NCI-H1930 (cell line): ENCODE measurements at places on chromosomes 11 and 22.
A peak's percentile ranks its signal among the peaks of the same experiment; 100 is the strongest.

DNA sequence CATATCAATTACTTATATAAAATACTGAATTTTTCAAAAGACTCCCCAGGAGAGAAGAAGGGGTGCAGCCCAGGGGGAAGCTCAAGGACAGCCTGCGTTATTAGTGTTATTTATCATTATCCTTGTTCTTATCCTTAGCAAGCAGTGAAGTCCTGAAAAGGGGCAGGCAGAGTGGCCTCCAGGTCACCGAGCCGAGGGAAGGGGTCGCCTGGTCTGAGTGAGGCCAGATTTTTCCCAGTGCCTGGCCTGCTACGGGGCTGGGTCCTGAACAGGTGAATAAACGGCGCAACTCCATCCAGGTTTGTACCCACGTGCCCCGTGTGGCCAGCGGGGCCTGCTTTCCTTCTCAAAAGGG lies 123.7 kb downstream of the BRD1 start:
- DNase-seq: no peak

DNA sequence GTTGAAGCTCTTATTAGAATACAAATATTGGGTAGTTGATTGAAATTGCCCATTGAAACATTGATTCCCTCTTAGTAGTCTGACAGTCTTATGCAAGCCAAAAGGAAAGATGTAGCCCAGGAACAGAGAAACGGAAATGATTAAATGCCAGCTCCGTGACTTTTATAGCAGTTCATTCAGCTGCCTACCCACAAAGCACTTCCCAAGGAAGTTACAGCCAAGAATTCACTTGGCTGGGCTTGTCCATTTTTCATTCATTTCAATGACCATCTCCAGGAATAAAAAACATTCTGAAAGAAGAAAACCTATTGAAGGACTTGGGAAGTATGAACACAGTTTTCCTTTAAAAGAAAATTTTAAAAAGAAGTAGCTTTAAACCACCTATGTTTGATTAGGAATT lies 62.0 kb downstream of the NCAM1 start:
- DNase-seq: no peak

GRCh38 chr11:8671651-8672062 lies 10.8 kb downstream of the TRIM66 start:
- no peak for DNase-seq

DNA sequence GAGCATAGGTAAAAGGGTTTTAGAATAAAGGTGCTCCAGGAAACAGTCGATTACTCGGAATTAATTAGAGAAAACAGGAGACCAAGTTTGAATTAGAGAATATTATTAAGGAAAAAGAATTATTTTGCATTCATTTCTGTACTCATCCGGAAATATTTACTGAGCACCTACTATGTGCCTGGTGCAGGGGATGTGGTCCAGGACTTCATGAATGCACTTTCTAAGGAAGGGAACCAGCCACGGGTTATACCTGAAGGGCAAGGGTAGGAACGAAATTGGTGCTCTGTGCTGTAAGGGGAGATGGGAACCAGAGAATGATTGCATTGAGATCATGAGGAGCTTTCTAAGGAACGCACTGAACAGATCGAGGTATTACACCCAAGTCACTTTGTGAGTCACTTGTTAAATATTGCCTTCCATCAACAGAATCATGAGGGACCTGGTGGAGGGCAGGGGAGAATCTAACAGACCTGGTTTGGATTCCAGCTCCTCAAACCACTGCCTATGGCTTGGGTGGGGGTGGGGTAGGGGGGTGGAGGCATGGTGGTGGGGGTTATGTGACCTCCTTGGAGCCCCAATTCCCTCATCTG lies 40.9 kb downstream of the C11orf96 start:
- no peak for DNase-seq

- DNase-seq: peak; percentile 95
Observed at GRCh38 chr22:23521441-23522113, 58.5 kb downstream of the IGLL1 start.

DNA sequence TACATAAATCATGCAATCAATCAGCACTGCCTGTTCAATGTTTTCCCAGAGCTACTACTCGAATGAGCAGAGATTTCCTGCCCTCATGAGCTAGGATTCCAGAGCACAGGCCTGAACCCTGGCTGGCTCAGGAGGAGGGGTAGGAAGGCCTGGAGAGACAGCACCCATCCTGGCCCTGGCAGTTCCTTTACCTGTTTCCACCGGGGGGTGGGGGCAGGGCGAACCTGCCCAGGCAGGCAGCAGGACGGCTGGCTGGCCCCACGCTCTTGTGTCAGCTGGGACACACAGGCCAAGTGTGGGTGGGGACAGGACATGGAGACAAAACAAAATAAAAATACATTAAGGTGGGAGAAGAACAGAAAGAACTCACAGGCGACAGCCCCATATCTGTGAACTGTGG lies 109.8 kb upstream of the BID start:
- no peak for DNase-seq
